Osteocyte (in vitro differentiated cells): ENCODE measurements at places on chromosomes 13 and 19. TPM values are rescaled to one million over a fixed set of nuclear protein-coding genes. Genes with fewer than 3 reads are reported as not detected.

DNA sequence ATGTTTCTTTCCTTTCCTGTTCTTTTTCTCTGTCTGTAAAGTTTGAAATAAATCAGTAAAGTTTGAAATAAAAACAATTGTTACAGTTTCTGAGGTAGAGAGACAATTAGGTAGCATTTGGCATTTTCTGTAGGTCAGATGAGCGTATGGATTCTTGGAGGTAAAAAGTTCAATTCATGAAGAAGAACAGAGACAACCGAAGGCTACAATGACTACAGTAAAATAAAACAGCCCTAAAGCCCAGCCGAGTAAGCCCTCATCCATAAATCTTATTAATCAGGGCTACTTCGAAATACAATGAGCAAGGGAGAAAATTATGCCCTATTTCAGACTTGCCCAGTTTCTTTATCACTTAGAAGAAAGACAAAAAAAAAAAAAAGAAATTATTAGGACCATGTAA, 941.9 kb upstream of the SLC10A2 start:
- H3K36me3 ChIP-seq: no peaks in the 10 kb centered on the region
- H3K27me3 ChIP-seq: no peaks in the 10 kb centered on the region
- H3K4me3 ChIP-seq: no peak overlapping the region
- H3K27ac ChIP-seq: no peak overlapping the region
- peaks cover 6% of the 10 kb centered on the region for H3K4me1 ChIP-seq

GRCh38 chr13:31896427-31896826, 135.1 kb upstream of the FRY start:
- H3K4me3 ChIP-seq: no peak overlapping the region
- no peak for DNase-seq
- peaks cover 33% of the 10 kb centered on the region for H3K4me1 ChIP-seq
- H3K27me3 ChIP-seq: peaks cover 10% of the 10 kb centered on the region
- no peaks in the 10 kb centered on the region for H3K36me3 ChIP-seq

DNA sequence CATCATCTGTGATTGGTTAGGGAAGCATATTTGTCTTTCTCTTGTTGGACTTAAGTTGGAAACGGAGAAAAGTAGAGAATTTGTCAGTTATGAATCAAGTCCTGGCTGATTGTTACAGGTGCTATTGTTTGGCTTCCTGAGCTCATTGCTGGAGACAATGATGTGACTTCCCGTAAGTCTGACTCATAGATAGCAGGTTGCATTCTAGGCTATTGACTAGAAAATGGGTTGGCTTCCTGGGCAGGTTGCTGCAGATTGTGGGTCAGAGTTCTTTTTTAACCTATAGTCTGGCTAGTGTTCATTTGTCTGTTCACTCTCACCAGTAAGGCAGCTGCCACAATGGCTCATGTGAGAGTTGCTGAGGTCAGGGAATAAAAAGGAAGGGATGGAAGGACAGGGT, 101.5 kb downstream of the CCNA1 start:
- H3K36me3 ChIP-seq: no peaks in the 10 kb centered on the region
- H3K4me3 ChIP-seq: no peak overlapping the region
- H3K27ac ChIP-seq: no peak overlapping the region
- no peaks in the 10 kb centered on the region for H3K4me1 ChIP-seq
- H3K27me3 ChIP-seq: no peaks in the 10 kb centered on the region

- H3K4me1 ChIP-seq: no peaks in the 10 kb centered on the region
- H3K4me3 ChIP-seq: no peak overlapping the region
- H3K27ac ChIP-seq: no peak overlapping the region
Measured at GRCh38 chr13:36555151-36555986, 118.5 kb upstream of the SERTM1 start.

DNA sequence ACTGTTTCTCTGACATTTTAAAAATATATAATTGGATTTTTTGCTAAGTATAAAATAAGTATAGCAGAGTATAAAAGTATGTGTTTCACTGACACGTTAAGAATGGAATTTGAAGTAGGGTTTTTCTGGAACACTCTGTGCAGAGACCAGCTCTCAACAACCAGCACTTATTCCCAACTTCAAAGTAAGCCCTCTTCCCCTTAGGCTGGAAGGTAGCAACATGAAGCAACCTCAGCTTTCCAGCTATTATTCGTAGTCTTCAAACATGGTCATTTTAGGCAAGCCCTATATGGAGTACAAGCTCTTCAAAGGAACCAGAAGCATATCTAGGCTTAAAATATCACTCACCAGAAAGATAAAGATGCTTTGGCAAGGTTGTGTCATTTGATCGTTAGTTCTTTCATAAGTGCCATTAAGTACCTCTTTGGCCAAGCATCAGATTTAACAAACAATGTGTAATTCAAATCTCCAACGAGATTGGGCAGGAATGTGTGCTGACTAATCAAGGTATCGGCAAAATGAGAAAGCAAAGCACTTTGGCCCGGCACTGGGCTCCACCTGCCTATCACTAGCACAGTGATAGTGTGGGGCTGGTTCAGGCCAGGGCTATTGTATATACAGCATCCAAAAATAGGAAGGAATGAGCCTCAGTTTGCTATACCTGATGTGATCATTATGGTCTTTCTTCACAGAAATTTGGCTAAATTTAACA, 95.9 kb upstream of the FREM2 start:
- DNase-seq: no peak
- no peaks in the 10 kb centered on the region for H3K36me3 ChIP-seq
- H3K27me3 ChIP-seq: peaks cover 10% of the 10 kb centered on the region
- H3K27ac ChIP-seq: no peak overlapping the region
- H3K4me3 ChIP-seq: no peak overlapping the region

Gene WDR18
- total RNA-seq: 60.2 and 61.2 TPM in 2 replicates

- H3K4me1 ChIP-seq: peaks cover 8% of the 10 kb centered on the region
- H3K36me3 ChIP-seq: no peaks in the 10 kb centered on the region
- H3K27ac ChIP-seq: no peak overlapping the region
- no peak for DNase-seq
- H3K27me3 ChIP-seq: no peaks in the 10 kb centered on the region
- no peak overlapping the region for H3K4me3 ChIP-seq
Measured at GRCh38 chr13:20407759-20408158, 117.9 kb downstream of the CRYL1 start.
